ENCODE measurements at places on chromosomes 5 and 9.

DNA sequence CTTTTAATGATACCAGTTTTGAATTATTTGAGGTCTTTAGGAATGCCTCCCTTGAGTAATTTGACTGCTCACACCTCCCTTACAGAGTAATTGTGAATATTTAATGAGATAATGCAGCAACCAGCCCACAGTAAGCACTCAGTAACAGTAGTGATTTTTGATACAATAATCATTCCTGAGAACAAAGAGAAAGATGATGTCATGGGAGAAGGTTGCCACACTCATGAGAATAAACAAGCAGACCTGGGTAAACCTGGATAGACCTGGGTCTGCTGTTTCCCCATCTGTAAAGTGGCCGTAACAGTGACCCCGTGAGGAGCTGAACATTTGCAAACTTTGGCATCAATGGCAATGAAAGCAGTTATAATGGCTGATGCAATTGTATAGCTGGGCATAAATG is 4.2 kb downstream of the C1QTNF2 start:
- DNase-seq: no peak

DNA sequence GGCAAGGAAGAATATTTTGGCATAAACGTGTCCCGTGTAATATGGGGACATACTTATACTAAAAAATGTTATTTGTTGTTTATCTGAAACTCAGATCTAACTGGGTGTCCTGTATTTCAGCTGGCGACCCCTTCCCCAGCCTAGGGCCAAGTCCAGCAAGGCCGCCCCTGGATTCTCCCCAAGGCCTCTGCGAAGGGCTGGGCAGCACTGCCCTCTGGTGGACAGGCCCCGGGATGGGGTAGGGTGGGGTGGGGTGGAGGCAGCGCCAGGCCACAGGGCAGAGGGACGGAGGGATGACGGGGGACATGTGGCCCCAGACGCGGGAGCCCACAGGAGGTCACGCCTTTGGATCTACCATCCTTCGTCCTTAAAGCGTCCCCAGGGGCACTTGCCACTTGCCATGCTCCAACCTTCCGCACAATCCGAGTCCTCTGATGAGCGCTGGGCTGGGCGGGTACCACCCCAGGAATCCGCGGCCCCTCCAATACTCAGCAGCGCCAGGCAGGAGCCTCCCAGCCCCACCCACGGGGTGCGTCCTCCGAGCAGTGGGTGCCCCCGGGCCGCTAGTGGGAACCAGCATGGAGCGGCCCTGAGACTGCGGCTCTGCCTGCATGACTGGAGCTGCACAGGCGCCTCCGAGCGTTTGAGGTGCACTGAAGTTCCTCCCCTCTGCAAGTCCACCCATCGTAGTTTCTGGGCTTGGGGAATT is 7.1 kb upstream of the AGPAT2 start:
- DNase-seq: peak; percentile 62

DNA sequence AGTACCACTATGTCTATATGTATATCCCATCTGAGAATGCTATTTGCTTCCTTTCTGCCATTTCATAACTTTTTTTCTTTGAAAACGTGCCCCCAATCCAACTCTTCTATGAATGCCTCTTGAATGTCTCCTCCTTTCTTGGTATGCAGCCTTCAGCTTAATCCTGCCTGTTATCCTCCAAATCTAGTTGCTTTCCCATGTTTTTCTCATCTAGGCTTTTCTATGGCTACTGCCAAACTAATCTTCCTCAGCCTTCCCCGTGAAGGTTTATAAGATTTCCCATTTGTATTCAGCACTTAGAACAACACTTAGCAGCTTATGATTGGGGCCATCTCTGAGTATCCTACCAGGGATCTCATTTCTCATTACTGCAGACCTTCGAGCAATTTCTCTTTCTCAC is 2.5 kb downstream of the TGFBR1 start:
- no peak for DNase-seq

GRCh38 chr5:140794595-140795258 is at the start of gene PCDHA2:
TSS of gene PCDHA2 (plus strand) at chr5:140794852.
- no peak for DNase-seq

- DNase-seq: no peak
Measured at GRCh38 chr9:98229090-98229395, 26.4 kb downstream of the TBC1D2 start.

- DNase-seq: no peak
Measured at GRCh38 chr9:131033269-131034224, 24.6 kb downstream of the LAMC3 start.

DNA sequence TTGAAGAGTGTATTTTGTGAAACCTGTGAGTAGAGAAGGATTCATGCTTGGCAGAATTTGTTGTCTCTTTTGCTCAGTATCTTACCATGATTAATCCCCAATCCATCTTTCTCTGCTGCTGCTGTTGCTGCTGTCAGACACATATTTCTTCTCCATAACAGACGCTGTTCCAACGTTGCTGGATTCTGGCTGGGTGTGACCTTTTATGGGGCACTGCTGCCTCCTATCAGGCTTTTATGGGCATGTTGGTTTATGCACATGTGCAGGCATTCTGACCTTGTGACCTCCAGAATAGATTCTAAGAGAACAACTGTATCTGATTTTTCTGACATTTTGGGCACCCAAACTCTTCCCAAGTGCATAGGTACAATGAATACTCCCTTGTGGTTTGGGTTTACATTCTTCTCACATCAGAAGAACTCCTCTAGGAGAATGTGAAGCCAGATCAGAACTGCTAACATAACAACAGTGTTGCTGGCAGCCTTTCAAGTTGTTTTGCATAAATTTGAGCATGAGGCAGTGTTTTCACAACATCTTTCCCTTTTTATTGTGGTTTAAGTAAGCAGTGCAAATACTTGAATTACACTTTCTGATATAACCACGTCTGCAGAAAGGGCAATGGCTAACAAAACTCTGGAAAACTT is 9.2 kb upstream of the ISL1 start:
- DNase-seq: peak; percentile 40

GRCh38 chr9:111898331-111899096 is 1.9 kb downstream of the UGCG start:
- DNase-seq: no peak

GRCh38 chr5:146726020-146726419 is 152.5 kb downstream of the PPP2R2B start:
- no peak for DNase-seq

DNA sequence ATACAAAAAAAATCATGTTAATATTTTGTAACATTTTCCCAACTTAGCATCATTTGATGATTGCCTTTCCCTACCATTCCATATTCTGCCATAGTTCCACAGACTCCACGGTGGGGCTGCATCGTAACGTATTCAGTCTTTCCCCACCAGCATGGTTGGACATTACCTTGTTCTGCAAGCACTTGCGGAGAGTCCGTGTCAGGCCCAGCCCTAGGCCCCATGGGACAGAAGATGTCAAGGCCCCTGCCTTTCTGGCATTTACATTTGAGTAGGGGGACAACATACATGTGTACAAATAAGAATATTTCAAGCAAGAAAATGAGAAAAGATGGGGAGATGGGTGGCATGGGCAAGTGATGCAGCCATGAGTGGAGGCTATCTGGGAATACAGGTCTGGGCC is 8.2 kb upstream of the PHF2 start:
- no peak for DNase-seq

DNA sequence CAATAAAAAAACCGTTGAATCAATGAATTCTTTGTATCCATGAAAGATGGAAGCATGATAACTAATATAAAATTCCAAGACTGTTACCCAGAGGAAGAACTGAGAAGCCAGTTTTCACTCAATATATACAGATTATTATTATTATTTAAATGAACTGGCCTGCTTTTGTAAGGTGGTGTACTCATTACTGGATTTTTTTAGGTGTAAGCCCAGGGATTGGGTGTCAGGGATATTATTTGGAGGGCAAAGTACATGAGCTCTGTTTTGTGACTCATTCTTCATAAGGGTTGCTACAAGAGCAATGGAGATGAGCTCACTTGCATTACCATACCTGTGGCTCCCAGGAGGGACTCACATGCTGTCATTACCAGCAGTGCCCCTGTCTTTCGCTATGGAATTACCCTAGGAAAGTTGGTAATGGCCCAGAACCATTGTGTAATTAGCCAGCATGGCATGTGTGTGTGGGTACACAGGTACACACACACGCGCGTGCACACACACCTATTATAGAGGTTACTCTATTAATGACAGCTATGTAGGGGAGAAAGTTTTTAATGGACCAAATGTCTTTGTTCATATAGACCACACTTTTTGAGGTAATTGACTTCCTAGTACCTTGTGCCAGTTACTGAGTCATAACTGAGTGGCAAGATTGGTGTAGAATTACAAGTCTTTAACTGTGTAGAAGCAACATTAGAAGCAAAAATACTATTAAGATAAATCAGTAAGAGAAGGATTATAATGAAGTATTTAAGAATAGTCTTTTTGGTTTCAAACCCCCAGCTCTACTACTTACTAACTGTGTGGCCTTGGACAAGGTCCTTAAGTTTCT is 143.4 kb downstream of the GDNF start:
- DNase-seq: no peak

DNA sequence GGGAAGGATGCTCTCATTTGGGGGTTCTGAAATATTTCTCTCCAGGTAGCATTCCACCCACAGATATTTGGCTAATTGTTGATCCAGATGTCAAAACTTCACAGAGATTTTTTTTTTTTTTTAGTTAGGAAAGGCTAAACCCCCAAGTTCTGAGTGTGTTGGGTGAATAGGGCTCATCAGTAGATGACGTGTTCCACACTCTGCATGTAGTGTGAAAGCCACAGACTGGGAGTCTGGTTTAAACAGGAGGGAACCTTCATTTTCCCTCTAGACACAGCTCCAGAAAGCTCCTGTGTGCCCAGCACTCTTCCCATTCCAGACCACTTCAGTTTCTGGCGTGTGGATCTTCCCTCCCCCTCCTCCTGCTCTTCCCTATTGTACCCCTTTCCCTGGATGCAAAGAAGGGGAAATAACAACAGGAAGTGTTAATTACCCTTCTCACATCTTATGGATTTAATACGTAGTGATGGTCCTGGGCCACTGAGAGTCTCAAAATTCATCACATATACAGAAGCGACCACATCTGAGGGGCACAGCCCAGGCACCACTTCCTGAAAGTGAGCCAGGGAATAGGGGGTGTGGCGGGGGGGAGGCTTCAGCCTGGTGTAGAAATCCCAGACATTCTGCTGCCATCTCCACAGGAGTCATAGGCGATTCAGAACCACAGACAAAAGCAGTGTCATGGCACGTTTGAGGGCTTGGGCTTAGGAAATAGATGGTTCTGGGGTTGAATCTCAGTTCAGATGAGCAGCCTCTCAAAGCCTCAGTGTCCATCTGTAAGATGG is 65.1 kb downstream of the DAP start:
- DNase-seq: no peak

GRCh38 chr9:2849941-2850340 is 6.0 kb upstream of the PUM3 start:
- peak; percentile 28 for DNase-seq

- no peak for DNase-seq
Measured at GRCh38 chr5:50738864-50739263, 72.4 kb downstream of the PARP8 start.

GRCh38 chr9:135910216-135910615 is 2.9 kb upstream of the CAMSAP1 start:
- DNase-seq: no peak

GRCh38 chr9:33187519-33188218 is 20.5 kb upstream of the B4GALT1 start:
- DNase-seq: no peak

GRCh38 chr5:74516211-74516636 is 124.3 kb downstream of the ENC1 start:
- peak; percentile 34 for DNase-seq

- DNase-seq: no peak
Measured at GRCh38 chr9:89732939-89733324, 128.1 kb downstream of the GADD45G start.

DNA sequence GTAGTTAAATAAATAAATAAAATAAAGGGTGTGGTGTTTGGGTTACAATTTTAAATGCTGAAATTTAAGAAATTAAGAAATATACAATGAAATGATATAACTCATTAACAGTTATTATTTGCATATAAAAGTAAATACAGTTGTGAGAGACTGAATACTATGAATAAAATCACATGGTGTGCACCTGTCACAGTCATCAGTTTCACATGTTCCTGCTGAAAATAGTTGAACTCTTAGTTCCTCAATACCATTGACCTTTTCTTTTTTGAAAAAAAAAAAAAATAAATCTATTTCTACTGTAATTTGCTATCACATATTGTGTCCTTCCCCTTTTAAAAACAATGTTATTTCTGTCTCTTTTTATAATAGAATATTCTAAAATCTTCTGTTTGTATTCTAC is 130.9 kb upstream of the CHD1 start:
- no peak for DNase-seq

DNA sequence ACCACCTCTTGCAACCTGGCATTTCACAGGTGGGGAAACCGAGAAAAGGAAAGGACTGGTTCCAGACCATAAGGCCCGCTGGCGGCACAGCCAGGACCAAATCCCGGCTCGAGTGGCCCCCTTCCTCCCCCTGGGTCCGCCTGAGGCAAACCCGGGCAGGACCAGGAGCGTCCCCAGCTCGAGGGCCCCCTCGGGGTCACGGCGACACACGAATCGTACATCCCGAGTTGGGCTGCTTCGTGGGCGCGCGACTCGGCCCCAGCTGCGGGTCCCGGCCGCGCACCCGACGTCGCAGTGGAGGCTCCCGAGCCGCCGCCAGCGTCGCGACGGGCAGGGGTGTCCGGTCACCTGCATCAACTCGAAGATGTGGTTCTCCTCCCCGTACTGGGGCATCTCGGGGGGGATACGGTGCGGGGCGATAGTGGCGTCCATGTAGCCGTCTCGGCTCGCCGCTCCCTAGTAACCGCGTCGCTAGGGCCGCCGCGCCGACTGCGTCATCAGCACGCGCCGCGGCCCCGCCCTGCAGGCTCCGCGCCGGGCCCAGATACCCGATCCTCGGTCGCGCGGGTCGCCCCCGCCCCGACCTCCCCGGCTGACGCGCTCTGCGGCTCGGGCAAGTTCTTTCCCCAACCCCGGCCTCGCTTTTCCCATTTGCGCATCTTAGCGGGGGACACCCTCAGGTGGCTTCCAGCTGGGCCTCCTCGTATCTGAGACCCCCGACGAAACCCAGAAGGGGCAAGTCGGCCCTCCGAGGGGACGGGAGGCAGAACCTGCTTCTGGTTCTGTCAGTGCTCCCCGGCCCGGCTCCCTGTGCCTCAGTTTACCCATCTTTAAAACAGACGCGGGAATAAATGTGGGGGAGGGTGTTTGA is at the start of gene AK8:
Gene AK8, minus strand, starts transcription at position 461 of the 871 bp plus-strand sequence. Its CDS starts 29 bp downstream, at position 432.
- DNase-seq: peak; percentile 97

DNA sequence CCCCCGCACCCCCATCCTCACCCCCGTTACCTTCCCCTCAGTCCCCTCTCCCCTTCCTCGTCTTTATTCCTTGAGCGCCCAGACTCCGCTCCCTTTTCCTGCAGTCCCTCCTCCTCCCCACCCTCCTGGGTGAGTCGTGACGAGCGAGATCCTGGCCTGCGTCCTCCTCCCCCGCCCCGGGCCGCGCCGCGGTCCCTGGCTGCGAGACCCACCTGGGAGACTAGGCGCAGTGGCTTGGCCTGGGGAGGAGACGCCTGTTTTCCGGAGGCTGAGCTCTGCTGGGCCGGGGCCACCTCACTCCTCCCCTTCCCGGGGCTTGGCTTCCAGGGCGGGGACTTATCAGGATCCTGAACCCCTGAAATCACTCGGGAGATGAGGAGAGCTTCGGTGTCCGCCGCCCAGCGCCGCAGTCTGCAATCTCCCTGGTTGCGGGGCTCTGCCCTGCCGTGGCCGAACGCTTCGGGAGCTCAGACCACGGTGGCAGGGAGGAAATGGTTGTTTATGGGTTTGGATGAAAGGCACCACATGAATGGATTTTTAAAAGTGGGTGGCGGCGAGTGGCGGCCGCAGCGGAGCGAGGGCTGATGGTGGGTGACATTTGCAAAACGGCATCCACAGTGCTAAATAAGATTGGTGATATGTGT is 984 bp downstream of the STXBP1 start:
- peak; percentile 86 for DNase-seq
